Fibroblast of pulmonary artery (primary cell): ENCODE measurements at places on chromosomes 6 and 20.

DNA sequence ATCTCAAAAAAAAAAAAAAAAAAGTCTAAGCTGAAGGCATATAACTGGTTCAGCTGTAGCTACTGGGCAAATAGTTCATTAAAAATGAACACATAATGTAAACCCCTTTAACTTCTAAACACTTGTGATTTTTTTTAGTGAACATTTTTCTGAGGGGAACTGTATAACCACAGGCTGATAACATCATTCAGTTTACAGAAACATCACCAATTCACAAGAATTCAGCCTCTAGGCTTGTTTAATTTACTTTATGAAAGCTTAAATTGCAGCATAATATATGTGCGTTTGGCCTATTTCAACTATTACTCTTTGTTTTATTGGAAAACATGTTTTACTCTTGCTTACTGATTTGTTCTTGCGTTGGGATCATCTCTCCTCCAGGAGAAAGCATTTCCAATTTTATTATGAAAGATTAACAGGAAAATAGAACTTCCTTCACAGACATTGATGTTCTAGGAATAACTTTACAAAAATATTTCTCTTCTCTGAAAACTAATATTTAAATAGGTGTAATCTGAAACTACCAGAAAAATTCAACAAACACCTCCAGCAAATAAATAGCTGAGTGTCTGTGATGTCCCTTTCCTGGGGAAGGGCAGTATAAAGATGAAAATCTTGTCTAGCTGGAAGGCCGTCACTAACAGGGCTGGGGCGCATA is 284.5 kb downstream of the UST start:
- DNase-seq = no peak

- no peak for DNase-seq
Observed at GRCh38 chr20:7855545-7855944, 84.7 kb downstream of the HAO1 start.

DNA sequence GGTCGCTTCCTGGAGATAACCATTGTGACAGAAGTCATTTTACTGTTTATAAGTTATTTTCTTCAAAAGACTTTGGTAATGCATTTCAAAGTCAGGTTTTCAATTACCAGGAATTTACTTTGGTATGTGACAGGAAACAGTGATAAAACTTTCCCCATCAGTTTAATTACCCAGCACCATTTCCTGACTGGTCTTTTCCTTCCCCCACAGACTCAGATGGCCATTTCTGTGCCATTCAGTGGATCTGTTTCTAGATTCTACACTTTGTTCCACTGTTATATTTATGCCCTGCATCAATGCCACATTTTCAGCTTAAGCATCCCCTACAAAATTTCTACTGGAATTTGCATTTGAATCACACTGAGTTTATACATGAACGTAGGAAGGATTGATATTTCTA is 16.3 kb downstream of the RRBP1 start:
- no peak for DNase-seq

- no peak for DNase-seq
Observed at GRCh38 chr6:54315656-54316055, 7.4 kb downstream of the TINAG start.

GRCh38 chr20:4949833-4950178 is 51.5 kb downstream of the SLC23A2 start:
- DNase-seq = peak; percentile 70

- DNase-seq = peak; percentile 13
Observed at GRCh38 chr6:43376551-43376981, 7.1 kb upstream of the ZNF318 start.

- no peak for DNase-seq
Observed at GRCh38 chr6:146127447-146128215, 98.8 kb downstream of the GRM1 start.

GRCh38 chr6:137832110-137832509 is 34.9 kb upstream of the TNFAIP3 start:
- DNase-seq = peak; percentile 81

GRCh38 chr6:12601881-12602280 is 114.7 kb upstream of the PHACTR1 start:
- DNase-seq = peak; percentile 63

GRCh38 chr6:16243055-16243454 is 4.7 kb downstream of the GMPR start:
- DNase-seq = peak; percentile 72

DNA sequence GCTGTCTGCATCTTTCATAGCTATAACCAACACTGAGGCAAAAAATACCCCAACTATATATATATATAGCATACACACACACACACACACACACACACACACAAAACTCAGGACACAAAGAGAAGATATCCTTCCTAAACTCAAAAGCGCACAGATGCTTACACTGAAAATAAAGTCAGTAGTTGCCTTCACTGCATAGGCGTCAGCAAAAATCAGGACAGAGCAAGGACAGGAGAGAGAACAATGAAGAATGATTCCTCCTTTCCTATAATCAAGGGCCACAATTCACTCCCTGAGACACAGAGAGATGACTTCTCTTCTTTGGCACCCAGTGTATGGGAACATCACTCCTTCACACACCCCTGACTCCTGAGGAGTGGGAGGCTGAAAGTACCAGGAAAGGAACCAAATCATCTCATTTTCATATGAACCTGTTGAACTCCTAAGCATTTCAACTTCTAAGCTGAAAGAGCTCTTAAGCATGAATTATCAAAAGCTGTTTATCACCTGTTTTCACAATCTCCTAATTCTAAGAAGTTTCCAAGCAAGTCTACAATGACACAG is 141.4 kb downstream of the HIVEP2 start:
- no peak for DNase-seq

DNA sequence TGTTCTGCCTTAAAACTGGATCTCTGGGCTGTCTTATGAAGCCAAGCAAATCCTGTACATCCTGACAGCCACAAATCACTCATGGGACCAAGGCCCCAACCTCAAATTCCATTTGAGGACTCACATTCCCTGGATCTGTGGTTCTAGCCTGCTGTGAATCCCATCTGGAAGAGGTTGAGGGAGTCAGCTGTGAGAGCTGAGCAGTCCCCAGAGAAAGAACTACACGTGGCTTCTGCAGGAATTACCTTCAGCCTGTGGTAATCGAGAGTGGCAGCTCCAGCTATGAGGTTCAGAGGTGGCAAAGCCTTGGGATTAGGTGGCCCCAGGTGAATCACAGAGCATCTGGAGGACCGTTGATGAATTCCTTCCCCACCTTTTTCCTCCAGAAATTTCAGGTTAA is 245.2 kb downstream of the SLC24A3 start:
- no peak for DNase-seq

DNA sequence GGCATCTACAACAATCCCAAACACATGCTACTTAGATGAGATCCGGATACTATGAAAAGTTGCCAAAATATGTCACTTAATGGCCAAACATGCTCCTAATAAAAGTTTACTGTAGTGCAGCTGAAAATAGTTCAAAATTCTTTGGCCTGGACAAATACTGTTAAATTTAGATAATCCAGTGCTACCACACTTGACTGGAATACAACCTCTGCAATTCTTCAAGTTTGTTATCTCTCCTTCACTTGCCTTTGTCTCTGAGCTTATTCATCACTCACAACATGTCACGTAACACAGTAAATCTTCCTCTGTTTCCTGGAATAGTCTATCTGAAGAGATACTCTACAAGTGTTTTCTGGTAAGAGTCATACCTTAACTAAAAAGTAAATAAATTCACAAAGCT is 10.5 kb upstream of the PLN start:
- peak; percentile 60 for DNase-seq

GRCh38 chr6:106247733-106248132 is 77.8 kb downstream of the ATG5 start:
- DNase-seq = no peak

DNA sequence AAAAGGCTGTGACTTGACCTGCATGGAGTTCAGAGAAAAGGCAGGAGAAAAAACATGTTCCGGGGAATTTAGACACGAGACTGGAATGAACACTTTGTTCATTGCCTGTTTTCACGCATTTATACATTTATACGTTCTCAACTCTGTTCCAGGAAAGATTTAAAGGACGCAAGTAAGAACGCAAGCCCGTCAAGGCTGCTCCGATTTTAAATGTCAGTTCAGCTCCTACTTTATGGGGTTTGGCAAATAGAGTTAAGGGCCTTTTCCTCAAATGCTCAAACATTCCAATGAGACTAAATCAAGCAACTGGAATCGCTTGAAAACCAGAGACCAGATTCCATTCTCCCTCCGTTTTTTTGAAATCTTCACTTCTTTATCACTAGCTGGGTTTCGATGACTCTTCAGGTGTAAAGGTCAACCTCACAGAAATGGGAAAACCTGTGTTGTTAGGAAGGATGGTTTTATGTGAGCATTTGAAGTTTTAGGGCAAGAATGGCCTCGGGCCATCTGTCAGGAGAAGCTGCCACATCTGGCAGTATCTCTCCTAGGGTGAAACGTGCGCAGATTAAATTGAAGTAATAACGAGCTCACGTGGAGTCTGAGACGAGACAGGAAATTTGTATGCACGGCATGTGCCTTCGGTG is 24.9 kb downstream of the TTLL2 start:
- DNase-seq = no peak

DNA sequence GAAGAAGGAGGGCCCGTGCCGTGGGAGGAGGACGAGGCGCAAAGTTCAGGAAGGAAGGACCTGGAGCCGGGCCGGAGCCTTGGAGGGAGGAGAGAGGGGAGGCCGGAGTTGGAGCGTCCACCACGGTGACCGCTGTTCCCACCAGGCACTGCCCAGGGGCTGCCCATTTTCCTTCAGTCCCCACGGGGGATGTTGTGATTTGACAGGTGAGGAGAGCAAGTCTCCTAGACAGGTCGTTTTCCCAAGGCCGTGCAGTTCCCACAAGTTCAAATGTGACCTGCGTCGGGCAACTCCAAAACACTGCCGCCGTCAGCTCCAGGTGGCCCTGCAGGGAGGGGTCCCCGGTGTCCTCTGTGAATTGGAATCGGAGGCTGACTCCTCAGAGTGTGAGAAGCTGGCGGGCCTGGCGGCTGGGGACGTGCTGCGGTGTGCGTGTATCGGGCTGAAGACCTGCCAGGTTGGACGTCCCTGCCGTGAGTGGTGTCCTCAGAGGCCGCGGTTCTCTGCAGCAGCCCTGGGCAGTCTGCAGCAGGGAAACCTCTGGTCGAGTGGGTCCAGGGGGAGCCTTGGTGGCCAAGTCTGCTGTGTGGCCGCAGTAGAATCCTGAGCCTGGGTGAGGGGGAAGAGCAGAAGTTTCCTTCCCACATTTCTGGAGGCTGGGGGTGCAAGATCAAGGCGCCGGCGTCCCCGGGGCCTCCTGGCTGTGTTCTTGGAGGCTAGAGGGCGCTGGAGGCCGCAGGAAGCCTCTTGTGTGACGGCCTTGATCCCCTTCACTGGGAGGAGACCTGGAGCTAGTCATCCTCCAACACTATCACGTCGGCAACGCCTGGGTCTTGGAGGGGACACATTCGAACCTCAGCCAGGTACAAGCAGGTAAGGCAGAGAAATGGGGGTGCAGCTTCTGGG is 115.1 kb upstream of the FRMD1 start:
- no peak for DNase-seq

- no peak for DNase-seq
Observed at GRCh38 chr6:132598473-132598872, 8.9 kb upstream of the TAAR5 start.

DNA sequence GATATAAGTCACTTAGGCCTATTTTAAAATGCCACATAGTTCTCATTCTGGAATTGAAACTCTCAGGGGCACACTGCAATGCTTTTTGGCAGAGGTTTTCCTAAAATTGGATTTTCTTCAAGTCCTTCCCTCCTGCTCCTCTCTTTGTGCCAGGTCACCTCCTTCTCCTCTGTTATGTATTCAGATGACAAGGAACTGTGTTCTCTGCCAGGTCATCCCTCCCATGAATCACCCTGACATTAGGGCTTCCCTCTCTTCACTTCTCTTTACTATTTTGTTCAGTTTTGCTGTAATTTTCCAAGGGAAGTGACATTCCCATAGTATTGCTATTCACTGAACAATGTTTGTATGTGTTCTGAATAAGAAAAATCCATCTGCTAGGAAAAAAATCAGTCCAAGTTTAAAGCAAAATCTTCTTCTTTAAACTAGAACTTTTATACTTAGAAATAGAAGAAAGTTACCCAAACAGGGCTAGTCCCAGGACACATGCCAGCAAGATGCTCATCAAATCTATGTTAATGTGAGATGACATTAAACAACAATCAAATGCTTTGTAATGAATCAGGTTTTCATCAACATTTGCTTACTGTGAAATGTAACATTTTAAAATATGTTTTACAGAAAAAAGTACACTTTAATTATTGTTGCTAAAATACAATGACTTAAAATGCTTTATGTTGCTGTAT is 461.1 kb downstream of the MMUT start:
- DNase-seq = peak; percentile 59

GRCh38 chr20:21101932-21102575 is 4.1 kb downstream of the LINC00237 start:
- no peak for DNase-seq

DNA sequence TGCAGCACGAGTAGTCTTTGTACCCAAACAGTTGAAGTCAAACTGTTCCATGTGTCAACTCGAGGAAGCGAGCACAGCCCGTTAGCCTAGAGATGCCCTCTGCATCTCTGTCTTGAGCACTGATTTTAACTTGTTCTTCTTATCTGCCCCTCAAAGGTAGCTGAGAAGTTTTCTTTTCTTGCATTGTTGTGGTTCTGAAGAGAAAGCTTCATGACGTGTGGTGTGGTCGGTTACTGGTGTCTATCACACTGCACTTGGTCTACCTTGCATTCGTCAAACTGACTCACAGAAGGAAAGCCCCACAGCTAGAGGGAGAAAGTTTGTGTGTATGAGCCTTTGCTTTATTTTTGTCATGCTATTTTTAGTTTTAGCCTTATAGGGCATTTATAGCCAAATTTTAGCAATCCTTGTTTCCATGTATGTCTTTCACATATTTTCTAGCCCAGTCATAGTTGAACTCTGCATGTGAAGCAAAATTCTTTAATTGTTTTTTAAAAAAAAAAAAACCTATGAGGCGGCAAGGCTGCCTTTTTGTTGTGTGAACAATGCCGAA is 115.1 kb downstream of the JAG1 start:
- DNase-seq = peak; percentile 95

DNA sequence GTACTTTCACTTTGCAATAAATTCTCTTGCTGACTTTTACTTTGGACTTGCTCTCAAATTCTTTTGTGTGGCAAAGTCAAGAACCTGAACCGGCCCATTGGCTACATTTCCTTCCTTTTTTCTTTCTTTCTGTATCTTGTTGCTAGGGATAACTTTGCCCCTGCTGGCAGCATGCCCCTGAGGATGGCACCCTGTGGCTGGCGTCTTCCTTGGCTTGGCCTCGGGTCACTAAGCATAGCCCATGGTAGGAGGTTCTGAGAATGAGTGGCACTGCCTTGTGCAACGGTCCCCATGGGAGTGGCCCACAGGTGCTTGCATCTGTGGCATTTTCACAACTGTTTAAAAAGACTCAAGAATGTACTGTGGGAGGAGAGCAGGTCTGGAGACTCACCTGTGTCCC is 14.0 kb upstream of the HLA-F start:
- DNase-seq = no peak

GRCh38 chr20:62737271-62737811 is 28.7 kb downstream of the NTSR1 start:
- no peak for DNase-seq

GRCh38 chr20:40293740-40294139 is 395.3 kb downstream of the MAFB start:
- DNase-seq = peak; percentile 8

GRCh38 chr20:52975029-52975732 is 3.0 kb downstream of the TSHZ2 start:
- DNase-seq = peak; percentile 35

- DNase-seq = no peak
Observed at GRCh38 chr6:136990242-136990578, 54.6 kb downstream of the IL20RA start.

GRCh38 chr6:137133122-137133521 is 40.3 kb downstream of the IL22RA2 start:
- DNase-seq = no peak
